ENCODE measurements at places on chromosomes 11 and 22.

DNA sequence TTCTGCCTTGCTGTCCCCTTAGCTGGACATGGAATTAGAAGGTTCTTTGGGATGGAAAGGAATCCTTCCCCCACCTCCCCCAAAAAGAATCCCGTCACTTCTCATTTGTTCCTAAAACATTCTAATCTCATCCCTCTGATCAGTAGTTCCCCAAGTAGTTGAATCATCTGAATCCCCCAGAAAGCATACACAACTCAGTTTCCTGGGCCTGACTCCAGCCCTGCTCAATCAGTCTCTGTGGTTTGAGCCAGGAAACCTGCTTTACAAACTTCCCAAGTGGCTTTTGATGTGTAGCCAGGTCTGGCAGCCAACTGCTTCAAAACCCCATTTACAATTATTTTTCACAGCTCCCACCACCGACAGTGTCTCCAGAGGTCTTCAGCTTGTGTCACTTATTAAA lies 20.2 kb downstream of the C22orf31 start:
- peak; percentile 53 for DNase-seq

DNA sequence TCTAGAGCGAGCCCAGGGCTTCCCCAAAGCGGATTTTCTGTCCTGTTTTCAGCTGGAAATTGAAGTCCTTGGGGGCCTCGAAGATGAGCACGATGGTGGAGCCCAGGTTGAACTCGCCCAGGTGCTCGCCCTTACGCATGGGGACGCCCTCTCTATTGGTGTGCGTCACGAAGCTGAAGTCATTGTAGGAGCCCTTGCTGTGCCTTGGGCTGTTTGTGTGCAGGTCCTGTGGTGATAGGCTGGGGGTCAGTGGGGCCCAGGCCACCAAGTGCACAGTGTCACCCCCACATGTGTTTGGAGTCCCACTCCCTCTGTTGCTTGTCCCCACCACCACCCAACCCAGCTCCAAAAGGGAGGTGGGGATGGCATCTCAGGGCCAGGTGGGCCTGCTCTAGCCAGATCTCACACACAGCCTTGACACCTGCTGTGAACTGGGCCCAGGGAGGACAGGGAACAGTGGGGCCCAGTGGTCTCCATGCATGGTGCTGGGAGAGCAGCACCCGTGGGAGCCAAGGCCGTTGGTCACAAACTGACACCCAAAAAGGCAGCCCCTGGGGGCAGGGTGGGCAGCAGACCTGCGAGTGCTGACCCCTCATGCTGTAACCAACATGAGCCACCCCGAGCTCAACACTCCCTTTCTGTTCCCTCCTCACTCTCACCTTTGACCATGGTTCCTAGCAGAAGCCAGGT lies 42.3 kb downstream of the PISD start:
- DNase-seq = no peak

DNA sequence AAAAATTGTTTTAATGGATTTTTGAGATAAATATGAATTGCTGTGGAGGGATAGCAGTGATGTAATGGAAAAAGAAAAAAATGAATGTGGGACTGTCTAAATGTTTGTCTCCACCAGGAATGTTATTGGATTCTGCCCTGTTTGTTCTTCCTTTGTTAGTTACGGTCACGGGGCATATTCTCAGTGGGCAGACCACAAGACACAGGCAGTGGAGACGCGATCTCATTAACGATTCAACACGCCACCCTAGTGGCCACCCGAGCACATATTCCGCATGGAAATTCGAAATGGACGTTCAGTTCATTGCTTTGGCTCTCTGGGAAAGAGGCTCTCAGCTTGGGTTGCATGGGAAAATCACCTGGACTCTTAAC lies 151.8 kb upstream of the TTC12 start:
- DNase-seq = no peak

DNA sequence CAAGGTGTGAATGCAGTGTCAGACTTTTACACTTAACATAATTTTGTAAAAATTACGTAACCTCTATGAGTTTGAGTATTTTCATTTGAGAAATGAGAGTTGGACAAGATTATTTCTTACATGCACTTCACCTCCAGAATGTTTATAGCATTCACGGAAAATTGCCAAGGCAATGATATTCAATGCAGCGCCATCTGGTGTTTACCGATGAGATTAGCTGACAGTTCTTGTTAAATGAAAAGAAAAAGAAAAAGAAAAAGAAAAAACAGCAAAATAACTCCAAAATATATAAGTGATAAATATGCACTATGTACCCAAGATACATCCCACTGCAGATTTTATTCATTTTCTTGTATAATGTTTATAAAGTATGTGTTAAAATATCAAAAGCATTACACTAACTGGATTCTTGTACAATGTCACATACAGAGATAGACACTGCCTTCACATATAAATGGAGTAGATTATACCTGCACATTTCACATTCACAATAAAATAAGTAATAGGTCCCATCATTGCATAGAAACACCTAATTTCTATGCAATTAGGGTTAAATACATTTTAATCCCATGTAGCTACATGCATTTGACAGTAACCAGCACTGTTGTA lies 976.3 kb upstream of the FAT3 start:
- peak; percentile 23 for DNase-seq

- no peak for DNase-seq
Measured at GRCh38 chr22:19866665-19867009, 12.0 kb upstream of the GNB1L start.

DNA sequence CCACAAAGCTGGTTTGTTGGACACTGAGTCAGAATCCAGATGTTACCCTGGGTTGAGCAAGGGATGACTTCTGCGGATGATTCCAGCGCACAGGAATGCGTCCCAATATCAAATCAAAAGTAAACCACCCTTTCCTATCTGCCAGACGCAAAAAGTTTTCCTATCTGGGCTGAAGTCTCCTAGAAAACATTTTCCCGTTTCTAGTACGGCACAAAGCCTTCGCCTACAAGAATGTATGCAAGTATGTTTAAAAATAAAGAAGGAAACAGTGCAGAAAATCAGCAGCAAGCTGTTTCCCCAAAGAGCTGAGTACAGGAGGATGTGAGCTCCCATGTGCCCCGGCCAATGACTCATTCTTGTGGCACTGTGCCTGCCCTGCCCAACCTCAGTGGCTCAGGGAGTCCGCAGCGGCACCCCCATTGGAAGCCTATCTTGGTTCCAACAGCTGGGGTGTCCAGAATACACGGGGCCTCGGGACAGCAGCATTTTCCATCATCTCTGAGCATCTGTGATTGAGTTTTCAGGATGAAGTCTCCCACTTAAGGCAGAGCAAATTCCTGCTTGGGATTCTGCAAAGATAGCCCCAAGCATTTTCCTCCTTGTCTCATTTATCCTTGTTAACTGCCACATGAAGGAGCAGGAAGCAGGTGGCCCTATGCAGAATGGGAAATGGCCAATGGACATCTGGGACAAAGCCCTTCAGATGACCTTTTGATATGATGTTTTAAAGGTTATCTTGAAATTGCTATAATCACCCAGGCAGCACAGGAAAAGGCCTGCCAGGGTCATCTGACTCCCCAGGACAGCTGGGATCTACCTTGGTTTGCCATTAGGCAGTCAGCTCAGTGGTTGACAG lies 17.5 kb downstream of the KCNJ5 start:
- peak; percentile 85 for DNase-seq

GRCh38 chr11:95895815-95896214 lies 28.1 kb downstream of the MTMR2 start:
- no peak for DNase-seq

GRCh38 chr11:115806056-115806455 lies 301.8 kb upstream of the CADM1 start:
- no peak for DNase-seq

- peak; percentile 52 for DNase-seq
Measured at GRCh38 chr11:765025-765801, 12.1 kb downstream of the GATD1 start.

DNA sequence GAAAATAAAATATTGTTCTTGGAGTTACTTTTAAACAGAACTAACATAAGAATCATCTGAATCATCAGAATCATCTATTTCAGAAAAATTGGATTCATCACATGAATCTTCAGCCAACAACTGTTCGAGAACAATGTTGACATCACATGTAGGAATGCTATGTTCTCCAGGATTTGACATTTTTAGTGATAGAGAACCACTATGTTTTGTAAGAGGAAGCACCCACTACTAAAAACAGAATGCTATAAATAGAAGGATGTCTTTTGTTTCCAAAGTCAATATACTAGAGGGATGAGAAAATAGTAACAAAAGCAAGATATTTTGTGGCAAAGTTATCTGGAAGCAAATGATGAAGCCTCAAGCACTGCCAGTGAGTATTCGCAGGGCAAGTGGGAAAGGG lies 263.4 kb upstream of the DDI1 start:
- no peak for DNase-seq

DNA sequence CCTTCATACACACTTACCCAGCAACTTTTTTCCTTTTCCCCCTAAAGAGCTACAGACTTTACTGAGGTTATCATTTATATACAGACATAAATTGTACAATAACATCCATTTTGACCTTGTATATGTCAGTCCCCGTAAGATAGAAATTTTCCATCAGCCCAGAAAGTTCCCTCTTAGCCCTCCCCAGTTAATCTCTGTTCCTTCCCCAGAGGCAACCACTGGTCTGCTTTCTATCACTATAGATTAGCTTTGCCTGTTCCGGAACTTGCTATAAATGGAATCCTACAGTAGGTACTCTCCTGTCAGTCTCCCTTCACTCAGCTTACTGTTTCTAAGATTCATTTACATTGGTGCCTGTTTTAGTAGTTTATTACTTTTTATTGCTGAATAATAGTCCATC lies 54.9 kb downstream of the TSPAN18 start:
- no peak for DNase-seq

- no peak for DNase-seq
Measured at GRCh38 chr11:62190011-62190410, at the start of gene SCGB1D1. Gene SCGB1D1 (plus strand): TSS chr11:62190216. CDS start chr11:62190285, 69 bp downstream.

DNA sequence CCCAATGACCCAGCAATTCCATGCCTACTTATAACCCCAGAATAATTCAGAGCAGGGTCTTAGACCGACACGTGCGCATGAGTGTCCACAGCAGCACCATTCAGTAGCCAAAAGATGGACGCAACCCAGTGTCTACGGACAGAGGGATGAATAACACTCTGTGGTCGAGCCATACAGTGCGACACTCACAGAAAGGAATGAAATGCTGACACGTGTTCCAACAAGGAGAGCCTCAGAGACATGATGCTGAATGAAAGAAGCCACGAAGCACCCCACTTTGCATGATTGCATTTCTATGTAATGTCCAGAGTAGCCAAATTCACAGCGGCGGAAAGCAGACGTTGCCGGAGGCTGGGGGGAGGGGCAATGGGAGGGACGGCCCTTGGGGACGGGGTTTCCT lies 134.4 kb downstream of the CTTN start:
- no peak for DNase-seq

GRCh38 chr11:121669422-121669821 lies 216.7 kb upstream of the SORL1-AS1 start:
- DNase-seq = no peak

GRCh38 chr11:86984701-86985100 lies 29.5 kb upstream of the FZD4 start:
- DNase-seq = no peak

DNA sequence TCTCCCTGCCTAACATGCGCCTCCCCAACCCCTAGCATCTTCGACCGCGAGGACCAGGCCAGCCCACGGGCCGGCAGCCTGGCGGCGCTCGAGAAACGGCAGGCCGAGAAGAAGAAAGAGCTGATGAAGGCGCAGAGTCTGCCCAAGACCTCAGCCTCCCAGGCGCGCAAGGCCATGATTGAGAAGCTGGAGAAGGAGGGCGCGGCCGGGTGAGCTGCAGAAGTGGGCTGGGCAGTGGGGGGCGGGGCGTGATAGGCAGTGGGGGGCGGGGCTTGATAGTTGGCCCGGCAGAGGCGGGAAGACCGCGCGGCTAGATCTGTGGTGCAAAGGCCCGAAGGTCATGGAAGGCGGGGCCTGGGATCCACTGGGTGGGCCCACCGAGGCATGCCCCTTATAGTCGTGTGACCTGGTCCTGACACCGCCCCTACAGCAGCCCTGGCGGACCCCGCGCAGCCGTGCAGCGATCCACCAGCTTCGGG lies 8.7 kb downstream of the SELENOM start:
- DNase-seq = no peak

DNA sequence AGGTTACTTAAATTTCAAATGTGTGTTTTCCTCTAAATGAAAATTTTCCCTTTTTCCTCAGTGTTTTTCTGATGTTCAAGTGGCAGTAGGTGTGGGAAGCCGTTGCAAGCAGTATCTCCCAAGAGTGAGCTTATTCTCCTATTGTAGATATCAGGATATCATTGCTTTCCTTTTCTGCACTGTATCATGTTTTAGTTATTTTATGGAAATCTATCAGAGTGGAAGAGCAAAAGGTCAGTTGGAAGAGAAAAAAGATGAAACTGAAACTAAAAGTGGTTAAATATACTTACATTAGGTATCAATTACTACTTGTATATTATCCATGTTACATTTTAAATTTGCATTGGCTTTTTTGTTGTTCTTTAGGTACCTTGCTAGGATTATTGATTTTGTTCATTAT lies 57.0 kb downstream of the PDE3B start:
- no peak for DNase-seq

- DNase-seq = no peak
Measured at GRCh38 chr11:134516529-134516928, 104.5 kb upstream of the B3GAT1 start.

- peak; percentile 49 for DNase-seq
Measured at GRCh38 chr11:16925561-16926065, 88.6 kb downstream of the PLEKHA7 start.

Measured in EL (cell line).